Muscle of leg (tissue), 16 donors: ENCODE measurements at places on chromosomes 13 and 19. TPM values are rescaled to one million over a fixed set of nuclear protein-coding genes. Genes with fewer than 3 reads are reported as not detected.

NLRP9 gene
- not detected for total RNA-seq

GRCh38 chr13:25541434-25542123 is 169.8 kb downstream of the ATP8A2 start:
- no peaks in the 10 kb centered on the region for H3K27me3 ChIP-seq
- H3K27ac ChIP-seq: no peak overlapping the region
- no peak overlapping the region for H3K4me3 ChIP-seq
- DNase-seq: no peak

METTL21C gene
- 35.8 TPM for total RNA-seq

DNA sequence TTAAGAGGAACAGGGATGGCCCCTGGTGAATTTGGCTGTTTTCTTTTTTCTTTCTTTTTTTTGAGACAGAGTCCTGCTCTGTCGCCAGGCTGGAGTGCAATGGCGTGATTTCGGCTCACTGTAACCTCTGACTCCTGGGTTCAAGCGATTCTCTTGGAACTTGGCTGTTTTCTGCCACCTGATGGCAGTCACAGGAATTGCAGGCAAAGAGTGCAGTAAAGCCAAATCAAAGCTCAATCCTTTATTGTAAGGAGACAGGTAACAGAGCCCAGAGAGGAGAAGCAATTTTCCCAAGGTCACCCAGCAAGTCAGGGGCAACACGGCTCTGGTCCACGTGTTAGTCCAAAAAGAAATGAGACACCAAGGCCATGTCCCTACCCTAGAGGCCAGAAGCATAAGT is 6.2 kb downstream of the TINCR start:
- no peaks in the 10 kb centered on the region for H3K36me3 ChIP-seq
- peaks cover 4% of the 10 kb centered on the region for H3K4me1 ChIP-seq
- DNase-seq: no peak
- H3K27me3 ChIP-seq: peaks cover 50% of the 10 kb centered on the region
- no peak overlapping the region for H3K27ac ChIP-seq

DNA sequence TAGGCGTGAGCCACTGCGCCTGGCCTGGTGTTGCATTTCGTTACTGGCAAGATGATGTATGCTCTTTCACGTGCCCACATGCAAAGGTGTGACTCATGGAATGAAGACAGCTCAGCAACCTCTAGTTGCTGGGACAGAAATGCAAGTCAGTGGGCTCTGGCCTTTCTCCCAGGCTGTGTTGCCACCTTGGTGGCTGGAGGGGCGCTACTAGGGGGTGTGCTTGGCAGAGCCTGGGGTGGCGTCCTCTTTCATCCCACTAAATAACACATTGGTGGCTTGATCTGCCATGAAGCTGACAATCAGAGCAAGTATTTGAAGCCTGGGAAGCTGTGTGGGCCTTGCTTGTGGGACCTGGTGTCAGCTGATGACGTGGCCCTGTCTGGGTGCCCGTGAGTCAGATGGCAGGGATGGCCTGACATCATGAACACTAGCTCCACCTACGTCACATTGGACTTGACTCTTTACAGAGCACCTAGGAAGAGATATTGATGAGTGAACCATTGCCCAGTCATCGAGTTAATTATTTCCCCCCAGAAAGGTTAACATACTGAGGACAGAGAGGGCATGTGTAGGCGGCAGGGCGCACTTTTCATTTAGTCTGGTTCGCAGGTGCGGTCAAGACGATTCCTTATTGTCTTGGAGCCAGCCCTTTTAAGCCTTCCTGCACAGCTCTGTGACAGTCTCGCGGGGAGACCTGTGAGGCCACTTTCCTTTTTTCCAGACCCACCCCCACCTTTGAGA is 154.2 kb downstream of the TM9SF2 start:
- peaks cover 6% of the 10 kb centered on the region for H3K4me1 ChIP-seq
- no peak for DNase-seq
- no peaks in the 10 kb centered on the region for H3K36me3 ChIP-seq
- no peak overlapping the region for H3K4me3 ChIP-seq

GRCh38 chr13:113258321-113259054 is 38.6 kb upstream of the LAMP1 start:
- H3K36me3 ChIP-seq: peaks cover 51% of the 10 kb centered on the region
- H3K27ac ChIP-seq: no peak overlapping the region
- no peaks in the 10 kb centered on the region for H3K4me1 ChIP-seq
- H3K4me3 ChIP-seq: no peak overlapping the region
- DNase-seq: peak; percentile 7
- no peaks in the 10 kb centered on the region for H3K27me3 ChIP-seq

GRCh38 chr13:97113231-97114001 is 108.7 kb upstream of the MBNL2 start:
- peak; percentile 44 for DNase-seq
- H3K4me3 ChIP-seq: no peak overlapping the region
- peaks cover 2% of the 10 kb centered on the region for H3K27me3 ChIP-seq
- H3K36me3 ChIP-seq: no peaks in the 10 kb centered on the region
- H3K27ac ChIP-seq: no peak overlapping the region

DNA sequence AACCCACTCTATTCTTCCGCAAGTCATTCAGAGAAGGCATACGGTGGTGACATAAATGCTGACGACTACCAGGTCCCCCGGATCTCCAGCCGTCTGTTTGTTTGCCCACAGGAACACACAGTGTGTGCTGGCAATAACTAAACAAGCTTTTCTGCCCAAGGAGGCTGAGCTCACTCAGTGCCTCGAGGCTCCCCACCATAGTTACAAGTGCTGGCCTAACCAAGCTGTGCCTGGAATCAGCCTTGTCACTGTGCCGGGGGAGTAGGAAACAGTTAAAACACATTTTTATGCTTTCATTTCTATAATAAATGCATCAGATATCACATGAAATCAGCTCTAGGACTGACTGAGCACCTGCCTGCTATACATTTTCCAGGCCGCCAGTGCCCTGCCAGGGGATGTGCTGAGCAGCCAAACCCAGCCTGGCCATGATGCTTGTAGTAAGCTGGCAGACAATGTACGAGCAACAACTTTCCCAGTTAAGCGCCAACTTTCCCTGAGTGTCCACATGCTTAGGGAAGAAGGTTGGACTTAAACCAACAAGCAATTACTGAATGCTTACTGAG is 28.1 kb downstream of the BRD4 start:
- H3K4me3 ChIP-seq: no peak overlapping the region
- H3K36me3 ChIP-seq: no peaks in the 10 kb centered on the region

DNA sequence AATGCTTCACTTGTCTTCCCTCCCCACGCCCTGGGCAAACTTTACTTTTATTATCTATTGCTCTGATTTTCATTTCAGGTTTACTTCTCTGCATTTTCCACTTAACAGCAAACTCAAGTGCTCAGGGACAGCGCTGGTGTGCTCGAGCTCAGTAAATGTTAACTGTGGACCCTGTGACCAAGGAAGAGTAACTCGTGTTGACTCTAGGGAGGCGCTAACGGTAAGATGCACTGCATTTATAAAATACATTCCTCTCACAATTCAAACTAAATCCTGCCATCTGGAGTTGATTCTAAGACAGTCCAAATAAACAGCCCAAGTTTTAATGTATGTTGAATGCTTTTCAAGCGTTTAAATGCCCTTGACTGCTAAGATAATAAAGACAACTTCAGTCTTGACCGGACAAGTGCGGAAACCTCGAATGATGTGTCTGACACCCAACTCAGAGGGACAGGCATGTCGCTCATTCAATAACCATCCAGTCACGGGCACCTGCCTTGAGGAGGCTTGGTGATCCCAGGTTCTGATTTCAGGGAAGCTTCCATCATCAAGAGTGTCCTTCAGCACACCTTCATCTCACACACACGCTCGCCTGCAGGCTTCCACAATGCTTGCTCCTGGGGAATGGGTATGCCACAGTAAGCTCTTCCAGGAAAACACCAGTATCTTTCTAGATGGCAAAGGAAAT is 93.2 kb downstream of the STK24 start:
- no peaks in the 10 kb centered on the region for H3K27me3 ChIP-seq
- peak; percentile 76 for DNase-seq
- H3K4me1 ChIP-seq: peaks cover 78% of the 10 kb centered on the region
- H3K4me3 ChIP-seq: peak overlapping the region; percentile 4
- peak overlapping the region; percentile 97 for H3K27ac ChIP-seq

DNA sequence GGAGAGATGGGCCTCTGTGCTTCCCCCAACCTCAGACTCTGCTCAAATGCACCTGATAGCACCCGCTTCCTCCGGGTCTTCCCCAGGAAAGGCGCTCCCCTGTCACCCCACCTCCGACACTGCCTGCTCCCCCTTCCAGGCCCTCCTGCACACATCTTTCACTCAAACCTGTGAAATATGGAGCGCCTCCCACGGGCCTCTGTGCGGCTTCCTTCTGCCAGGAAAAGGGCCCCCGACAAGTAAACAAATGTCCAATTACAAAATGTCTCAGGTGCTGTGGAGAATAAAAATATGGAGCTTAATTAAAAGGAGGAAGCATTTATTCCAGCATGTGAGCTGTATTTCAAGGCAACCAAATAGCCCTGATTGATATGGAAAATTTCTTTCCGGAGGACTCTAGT is 15.6 kb upstream of the CCNE1 start:
- no peaks in the 10 kb centered on the region for H3K27me3 ChIP-seq
- no peak overlapping the region for H3K27ac ChIP-seq
- peaks cover 24% of the 10 kb centered on the region for H3K4me1 ChIP-seq
- H3K36me3 ChIP-seq: no peaks in the 10 kb centered on the region
- H3K4me3 ChIP-seq: no peak overlapping the region
- no peak for DNase-seq

GRCh38 chr19:29510701-29511265 is 15.0 kb upstream of the VSTM2B start:
- no peaks in the 10 kb centered on the region for H3K36me3 ChIP-seq
- no peak overlapping the region for H3K4me3 ChIP-seq
- no peaks in the 10 kb centered on the region for H3K4me1 ChIP-seq
- no peak for DNase-seq

HRC gene
- 105 TPM for total RNA-seq

GRCh38 chr13:48155848-48156247 is 60.9 kb upstream of the MED4 start:
- H3K4me3 ChIP-seq: no peak overlapping the region
- H3K27ac ChIP-seq: no peak overlapping the region
- DNase-seq: peak; percentile 27
- no peaks in the 10 kb centered on the region for H3K36me3 ChIP-seq

CACNA1A gene
- total RNA-seq: 0.58 TPM

- no peaks in the 10 kb centered on the region for H3K27me3 ChIP-seq
- peaks cover 22% of the 10 kb centered on the region for H3K36me3 ChIP-seq
- peak overlapping the region; percentile 89 for H3K4me3 ChIP-seq
- DNase-seq: peak; percentile 59
Measured at GRCh38 chr13:113207890-113208420, 514 bp downstream of the PCID2 start.

ZSWIM4 gene
- total RNA-seq: 1.5 TPM

- H3K27ac ChIP-seq: peak overlapping the region; percentile 96
- H3K36me3 ChIP-seq: peaks cover 16% of the 10 kb centered on the region
- no peaks in the 10 kb centered on the region for H3K27me3 ChIP-seq
- peak overlapping the region; percentile 84 for H3K4me3 ChIP-seq
- DNase-seq: peak; percentile 58
Measured at GRCh38 chr19:57363688-57364181, 384 bp downstream of the TRAPPC2B start.

GRCh38 chr13:86510792-86511191 is 711.6 kb upstream of the SLITRK6 start:
- no peaks in the 10 kb centered on the region for H3K27me3 ChIP-seq
- DNase-seq: no peak
- no peaks in the 10 kb centered on the region for H3K4me1 ChIP-seq
- H3K27ac ChIP-seq: no peak overlapping the region

LRFN3 gene
- 1.8 TPM for total RNA-seq

DNA sequence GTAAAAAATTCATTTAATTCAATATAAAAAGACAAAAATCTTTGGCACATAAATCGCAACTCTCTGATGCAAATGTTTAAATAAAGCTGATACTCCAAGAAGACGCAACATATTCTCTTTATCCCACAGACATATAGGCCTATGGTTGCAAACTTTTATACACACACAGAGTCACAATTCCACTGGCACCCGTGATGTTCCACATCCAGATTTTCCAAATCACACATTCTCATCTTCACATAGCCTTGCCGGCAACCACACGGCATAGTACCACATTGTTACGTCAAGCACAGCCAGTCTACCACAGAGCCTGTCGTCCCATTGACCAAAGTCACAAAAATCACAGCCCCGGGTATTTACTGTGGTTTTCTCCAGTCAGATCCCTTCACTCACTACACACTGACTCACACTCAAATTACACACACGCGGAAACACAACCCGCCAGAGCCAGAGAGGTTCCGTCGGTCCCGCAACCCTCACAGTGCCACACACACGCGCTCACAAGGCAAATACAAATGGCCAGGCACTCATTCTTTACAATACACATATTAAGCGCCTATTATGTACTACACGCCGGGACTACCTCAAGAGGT is 546 bp upstream of the ZNF546 start:
- peak overlapping the region; percentile 66 for H3K4me3 ChIP-seq
- no peaks in the 10 kb centered on the region for H3K36me3 ChIP-seq
- DNase-seq: peak; percentile 51
- no peaks in the 10 kb centered on the region for H3K27me3 ChIP-seq

- H3K27ac ChIP-seq: no peak overlapping the region
- peaks cover 7% of the 10 kb centered on the region for H3K27me3 ChIP-seq
- DNase-seq: no peak
- H3K36me3 ChIP-seq: no peaks in the 10 kb centered on the region
Measured at GRCh38 chr13:30109471-30110135, 197.7 kb downstream of the KATNAL1 start.

- peak; percentile 38 for DNase-seq
- H3K27me3 ChIP-seq: no peaks in the 10 kb centered on the region
- H3K4me1 ChIP-seq: no peaks in the 10 kb centered on the region
- no peaks in the 10 kb centered on the region for H3K36me3 ChIP-seq
- no peak overlapping the region for H3K27ac ChIP-seq
- no peak overlapping the region for H3K4me3 ChIP-seq
Measured at GRCh38 chr13:78958006-78958405, 299.1 kb upstream of the OBI1 start.

DNA sequence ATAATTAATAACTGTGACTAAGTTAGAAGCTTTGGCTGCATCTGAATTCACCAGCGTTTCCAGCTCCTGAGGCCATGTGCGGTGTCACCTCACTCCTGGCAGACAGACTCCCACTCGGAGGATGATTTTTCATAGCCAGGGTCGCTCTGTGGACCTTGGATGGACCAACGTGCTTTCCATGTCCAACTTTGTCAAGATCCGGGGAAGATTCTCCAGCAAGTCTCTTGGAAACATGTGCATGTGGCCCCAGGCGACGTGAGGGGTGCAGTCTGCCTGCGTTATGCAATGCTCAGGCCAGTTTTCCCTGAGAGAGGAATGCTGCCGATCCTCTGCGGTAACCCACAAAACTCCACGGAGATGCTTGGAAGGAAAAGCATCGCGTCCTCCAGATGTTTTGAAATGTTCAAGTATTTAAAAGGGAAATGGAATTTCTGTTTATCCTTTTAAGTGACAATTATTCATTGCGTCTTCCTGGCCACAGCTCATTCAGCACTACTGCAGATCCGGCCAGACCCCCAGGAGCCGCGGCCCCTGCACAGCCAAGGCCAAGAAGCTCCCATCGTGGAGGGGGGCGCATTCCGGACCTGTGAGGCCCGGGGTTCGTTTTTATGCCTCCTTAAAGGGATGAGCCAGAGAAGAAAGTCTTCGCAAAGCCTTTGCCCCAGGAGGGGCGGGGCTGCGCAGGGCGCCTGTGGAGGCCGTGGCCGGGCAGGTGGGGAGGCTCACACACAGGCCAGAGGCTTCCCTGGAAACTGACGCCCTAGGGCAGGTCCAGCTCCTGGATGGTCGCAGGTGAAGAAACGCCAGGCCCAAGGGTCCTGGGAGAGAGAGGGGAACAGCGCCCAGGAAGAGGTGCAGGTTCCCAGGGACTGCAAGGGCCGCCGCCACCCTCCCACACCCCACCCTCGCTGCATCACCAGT is 46.0 kb downstream of the C13orf46 start:
- peak; percentile 88 for DNase-seq
- no peak overlapping the region for H3K4me3 ChIP-seq
- H3K27ac ChIP-seq: peak overlapping the region; percentile 29
- peaks cover 40% of the 10 kb centered on the region for H3K4me1 ChIP-seq
- H3K27me3 ChIP-seq: peaks cover 15% of the 10 kb centered on the region

COMP gene
- 13.8 TPM for total RNA-seq
